ENCODE measurements at places on chromosomes 16 and 17.

DNA sequence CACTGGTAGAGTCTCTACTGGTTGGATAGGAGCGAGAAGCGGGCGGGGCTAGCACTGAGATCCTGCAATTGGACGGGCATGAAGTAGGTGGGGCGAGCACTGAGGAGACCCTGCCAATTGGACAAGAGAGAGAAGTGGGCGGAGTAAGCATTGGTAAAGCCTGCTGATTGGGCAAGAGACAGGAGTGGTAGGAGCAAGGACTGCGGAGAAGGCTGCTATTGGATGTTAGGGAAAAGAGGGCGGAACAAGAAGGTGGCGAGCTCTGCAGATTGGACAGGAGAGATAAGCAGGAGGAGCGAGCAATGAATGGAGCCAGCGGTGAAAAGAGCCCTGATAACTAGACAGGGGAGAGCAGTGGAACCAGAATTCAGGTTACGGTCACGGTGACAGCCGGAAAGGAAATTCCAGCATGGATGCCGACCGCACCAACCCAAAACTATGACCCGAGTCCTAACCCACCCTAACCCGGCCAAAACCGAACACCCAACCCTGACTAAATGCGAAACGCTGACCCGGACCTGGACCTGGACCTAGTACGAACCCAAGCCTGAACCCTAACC is 4.8 kb downstream of the SCGB1C2 start:
- DNase-seq = peak; percentile 11

DNA sequence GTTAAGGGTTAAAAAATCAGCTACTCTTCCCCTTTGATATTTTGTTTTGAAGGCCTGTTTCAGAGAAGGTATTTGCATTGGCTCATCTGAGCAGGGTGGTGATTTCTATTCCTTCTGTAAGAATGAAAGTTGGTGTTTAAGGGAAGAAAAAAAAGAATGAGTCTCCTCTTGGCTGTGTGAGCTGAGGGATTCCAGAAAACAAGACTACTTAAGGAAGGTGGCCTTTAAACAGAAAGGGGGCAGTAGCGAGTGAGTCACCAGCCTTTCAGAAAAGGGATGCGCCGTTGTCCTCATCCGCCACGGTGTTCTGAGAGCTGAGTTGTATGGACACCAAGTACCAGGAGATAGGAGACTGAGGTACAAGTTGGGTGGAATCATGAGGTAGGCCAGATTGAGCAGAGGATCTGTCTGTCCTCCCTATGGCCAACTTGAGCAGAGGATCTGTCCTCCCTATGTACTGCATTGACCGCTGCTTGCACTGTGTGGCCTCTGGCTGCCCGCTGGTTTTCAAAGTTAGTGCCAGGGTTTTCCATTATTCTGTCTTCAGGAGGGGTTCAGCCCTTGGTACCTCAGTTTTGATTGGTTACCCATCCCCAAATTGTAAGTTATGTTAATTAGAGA is 8.2 kb downstream of the PRKCA start:
- no peak for DNase-seq

DNA sequence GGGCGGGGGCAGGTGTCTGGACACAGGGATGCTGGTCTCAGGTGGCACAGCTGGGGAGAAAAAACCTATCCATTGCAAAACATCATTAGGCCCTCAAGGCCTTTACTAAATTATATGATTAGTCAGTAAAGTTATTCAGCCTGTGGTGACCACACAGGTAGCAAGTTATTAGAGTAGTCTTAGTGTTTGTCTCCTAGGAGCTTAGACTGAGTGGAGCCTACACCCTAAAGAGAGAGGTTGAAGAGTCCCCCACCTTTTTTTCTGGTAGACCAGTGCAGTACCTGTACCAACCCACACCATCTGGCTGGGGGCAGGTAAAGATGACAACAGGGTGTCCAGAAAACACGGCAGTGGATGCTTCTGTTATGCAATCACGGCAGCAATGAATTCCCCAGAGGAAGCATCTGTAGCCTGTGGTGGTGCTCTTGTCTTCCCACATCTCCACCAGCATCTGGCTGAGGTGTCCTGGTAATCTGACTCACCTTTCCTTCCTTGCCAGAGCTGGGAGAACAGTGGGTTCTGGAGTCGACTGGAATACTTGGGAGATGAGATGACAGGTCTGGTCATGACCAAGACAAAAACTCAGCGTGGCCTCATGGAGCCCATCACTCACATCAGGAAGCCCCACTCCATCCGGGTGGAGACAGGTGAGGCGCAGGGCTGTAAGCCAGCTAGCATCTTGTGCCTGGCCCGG is 11.0 kb downstream of the MYCBPAP start:
- no peak for DNase-seq

DNA sequence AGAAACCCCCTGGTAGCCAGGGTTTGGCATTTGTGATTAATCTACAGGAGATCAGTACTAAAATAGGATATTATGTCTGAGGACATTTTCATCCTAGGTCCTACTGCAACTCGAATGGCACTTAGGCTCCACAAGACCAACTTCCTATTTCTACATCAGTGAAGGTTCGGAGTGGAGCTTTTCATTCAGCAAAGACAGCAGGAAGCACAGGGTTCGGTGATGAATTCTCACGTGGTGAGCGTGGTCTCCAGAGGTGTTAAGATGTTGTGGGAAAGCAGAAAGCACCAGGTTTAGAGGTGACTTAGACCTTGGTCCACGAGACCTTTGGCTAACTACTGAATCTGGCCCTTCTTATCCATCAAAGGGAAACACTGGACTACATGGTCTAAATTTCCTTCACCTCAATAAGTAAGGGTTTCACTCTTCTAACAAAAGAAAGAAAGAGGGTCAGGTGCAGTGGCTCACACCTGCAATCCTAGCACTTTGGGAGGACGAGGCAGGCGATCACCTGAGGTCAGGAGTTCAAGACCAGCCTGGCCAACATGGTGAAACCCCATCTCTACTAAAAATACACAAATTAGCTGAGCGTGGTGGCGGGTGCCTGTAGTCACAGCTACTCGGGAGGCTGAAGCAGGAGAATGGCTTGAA is 13.9 kb upstream of the HELZ start:
- DNase-seq = no peak

DNA sequence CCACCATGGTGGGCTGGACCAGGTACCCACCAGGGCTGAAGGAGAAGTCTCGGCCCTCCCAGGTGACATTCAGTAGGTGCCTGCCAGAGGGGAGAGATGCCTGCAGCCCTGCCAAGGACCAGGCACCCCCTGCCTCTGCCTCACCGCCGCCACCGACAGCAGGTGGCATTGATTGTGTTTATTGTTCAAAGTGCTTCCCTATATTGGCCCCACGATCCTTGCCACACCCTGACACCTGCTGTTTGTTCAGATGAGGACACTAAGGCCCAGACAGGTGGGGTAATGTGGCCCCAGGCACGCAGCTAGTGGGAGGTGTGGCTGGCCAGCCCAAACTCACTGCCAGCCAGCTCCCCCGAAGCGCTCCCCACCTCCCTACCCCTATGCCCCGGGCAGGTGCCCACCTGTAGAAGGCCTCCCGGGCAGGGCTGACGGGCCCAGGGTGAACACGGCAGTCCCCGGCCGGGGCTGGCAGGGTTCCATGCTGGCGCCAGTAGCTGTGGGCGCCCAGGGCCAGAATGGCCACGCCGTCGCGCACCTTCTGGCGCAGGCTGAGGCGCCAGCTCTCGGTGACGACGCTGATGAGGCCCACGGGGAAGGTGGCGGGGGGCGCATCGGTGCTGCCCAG is 8.0 kb downstream of the GRIN2C start:
- no peak for DNase-seq

GRCh38 chr17:30824002-30824355 is 513 bp downstream of the CRLF3 start:
- no peak for DNase-seq

DNA sequence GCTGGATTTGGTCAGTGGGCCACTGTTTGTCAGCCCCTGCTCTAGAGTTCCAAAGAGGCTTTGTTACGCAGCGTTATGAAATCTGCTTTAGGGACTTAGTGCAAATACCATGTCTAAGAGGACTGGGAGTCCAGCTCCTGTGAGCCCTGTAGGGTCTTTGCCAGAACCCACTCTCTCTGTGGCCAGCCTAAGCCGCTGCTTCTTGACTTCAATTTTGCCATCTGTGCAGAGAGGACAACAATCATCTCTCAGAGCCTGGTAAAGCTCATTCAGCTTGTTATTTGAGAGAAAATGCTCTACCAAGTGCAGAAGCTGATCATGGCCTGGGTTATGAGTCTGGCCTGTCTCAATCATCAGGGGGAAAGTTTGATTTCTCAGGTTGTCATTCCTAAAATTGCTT is 17.9 kb downstream of the CA10 start:
- DNase-seq = no peak

GRCh38 chr17:29593591-29594518 is 923 bp downstream of the ANKRD13B start:
- DNase-seq = no peak

All from astrocyte (in vitro differentiated cells and primary cell).